Fibroblast of skin of scalp (primary cell): ENCODE measurements at places on chromosomes 2 and 18.

DNA sequence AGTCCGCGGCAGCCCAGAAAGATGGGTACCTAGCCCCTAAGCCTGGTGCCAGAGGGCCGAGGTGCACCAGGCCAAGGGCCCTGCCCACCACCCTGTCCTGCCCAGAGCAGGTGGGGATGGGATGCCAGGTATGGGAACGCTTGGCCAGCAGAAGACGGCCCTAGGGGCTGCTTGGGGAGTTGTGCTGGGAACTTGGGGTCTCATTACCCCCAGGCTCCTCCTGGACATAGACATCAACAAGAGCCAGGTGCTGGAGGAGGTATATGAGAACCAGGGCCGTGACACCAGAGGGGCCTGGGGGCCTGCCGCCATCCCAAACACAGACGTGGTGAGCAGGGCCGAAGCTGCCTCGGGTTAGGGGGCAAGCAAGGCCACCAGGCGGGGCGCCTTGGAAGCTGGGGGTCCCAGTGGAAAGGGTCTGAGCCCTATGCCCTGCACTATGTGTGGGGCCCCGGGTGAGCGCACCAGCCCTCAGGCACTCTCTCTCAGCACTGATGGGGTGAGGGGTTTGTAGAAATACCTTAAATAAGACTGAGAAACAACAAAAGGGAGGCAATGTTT is 46.9 kb downstream of the FER1L5 start:
- no peak for DNase-seq

GRCh38 chr2:126029316-126029715 is 626.6 kb upstream of the GYPC start:
- no peak for DNase-seq

DNA sequence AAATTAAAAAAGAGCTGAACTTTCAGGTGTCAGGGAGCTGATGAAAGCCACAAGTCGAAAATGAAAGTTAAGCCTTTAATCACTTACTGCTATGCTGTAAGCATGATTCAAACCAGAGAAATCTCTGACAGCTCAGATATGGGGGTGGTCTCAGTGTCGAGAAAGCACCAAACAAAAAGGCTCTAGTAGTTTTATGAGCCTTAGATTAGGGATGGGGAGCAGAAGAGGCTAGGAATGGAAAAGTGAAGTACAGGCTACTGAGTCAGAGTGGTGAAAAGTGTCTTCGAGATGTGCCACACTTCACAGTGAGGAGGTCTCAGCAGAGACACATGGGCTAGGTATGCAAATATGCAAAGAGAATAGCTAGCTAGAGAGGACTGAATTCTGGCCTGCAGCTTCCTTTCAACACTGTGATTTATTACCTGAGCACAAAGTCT is 482.2 kb downstream of the SPAG16 start:
- DNase-seq, result no peak

DNA sequence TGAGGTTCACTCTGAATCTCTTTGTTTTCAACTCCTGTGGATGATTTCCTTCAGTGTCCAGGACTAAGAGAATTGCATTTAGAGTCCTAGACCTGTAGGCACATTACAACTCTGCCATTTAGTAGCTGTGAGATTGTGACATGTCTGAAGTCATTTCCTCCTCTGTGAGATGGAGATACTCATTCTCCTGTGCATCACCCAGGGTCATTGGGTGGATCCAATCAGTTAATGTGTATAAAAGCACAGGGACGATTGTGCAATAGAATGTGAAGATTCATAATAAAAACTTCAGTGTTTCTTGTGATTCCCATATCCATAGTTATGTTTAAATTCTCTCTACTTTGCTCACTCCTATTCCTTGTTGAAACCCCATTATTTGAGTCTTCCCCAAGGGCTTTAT is 113.6 kb downstream of the DIS3L2 start:
- DNase-seq, result no peak

DNA sequence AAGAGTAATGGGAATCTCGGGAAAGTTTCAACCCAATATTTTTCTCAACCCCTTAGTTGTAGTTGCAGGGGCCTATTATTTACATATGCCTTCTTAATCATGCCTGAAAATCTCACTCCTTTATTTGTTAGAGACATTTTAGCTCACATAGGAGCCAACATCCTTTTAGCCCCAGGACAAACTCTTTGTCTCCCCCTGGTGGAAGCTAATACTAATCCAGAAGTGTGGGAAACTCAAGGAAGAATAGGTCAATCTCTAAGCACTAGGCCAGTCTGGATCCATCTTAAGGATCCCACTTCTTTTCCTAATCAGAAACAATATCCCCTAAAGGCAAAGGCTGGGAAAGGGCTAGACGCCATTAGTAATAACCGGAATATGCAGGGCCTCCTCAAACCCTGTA is 550.9 kb upstream of the PKDCC start:
- no peak for DNase-seq

- DNase-seq, result peak; percentile 67
Observed at GRCh38 chr18:62663731-62664336, 51.5 kb upstream of the PHLPP1 start.

- DNase-seq, result no peak
Observed at GRCh38 chr2:212871597-212871996, 279.8 kb downstream of the IKZF2 start.

DNA sequence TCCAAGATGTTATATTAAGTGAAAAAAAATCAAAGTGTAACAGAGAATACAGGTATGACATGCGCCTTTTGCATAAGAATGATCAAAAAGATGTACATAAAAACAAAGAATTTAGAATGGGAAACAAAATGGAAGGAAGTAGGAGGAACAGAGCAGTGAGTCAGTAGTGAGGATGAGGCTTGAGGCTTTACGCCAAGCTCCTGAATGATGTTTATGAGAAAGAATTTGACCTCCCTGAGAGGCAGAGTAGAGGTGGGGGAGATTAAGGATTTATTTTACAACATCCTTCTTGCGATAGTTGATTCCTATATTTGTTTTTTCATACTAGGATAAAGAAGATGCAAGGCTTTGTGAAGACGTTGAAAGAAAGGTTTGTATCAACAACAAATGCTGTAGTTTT is 81.4 kb downstream of the DCDC2C start:
- peak; percentile 57 for DNase-seq

DNA sequence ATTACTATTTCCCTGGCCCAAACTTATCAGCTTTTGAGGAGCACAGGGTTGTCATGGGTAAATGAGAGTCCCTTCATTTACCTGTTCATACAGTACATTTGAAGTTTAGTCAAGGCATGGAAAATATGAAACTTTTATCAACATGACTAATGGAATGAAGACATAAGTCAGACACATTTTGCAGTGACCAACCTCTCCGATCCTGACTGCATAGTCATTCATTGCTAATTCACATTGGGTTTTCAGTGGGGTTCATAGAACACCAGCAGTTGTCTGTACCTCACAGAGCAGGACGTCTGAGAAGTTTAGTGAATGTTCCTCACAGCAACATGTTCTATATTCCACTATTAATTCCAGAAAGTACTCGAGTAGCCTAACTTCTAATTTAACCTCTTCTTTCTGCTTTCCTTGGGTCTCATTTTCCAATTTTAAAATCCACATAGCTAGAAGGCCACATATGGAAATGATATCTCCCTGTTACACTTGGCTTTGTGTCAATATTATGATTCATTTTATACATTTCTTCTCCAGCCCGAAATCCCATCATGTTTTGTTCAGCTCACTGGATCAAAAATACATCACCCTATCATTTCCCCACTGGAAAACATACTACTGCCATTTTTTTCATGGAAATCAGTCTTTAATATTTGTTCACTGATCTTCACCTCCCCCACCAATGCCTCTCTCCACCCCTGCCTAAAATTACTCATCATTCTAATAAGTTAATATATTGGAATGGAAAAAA is 65.9 kb downstream of the CDH20 start:
- peak; percentile 91 for DNase-seq

DNA sequence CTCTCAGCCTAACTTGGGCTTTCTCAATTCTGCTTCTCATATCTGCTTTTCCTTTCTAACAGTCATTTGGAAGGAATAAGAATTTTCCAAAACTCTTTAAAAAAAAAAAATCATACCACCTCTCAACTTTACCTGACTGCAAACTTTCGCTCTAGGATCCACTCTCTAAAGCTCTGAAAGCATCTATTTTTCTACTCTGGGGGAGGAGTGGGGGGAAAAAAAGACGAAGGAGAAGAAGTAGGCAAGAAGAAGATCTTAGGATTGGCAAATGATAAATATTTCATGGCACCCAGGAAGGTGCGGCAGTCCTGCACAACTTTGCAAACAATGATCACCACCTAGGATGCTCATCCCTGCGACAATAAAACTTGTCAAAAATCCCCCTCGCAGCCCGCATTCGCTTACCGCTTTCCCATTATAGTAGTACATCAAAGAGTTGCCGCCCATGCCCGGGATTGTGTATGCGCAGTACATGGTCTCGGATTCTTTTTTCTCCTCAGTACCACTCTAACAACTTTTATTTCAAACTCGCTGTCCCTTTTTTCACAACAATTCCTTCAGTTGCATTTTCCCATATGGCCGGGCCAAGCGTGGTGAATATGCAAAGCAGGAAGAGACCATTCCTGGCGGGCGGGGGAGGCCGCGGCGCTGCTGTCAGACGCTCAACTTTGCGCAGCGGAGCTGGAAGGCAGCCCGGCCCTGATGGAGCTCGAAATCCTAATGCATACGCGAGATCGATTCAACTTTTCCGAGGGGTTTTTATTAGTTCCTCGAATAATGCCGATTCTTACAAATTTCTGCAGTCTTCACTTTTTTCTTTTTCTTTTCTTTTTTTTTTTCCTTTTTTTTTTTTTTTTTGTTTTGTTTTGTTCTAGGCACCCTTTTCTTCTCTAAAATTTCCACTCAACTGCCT is 266.5 kb downstream of the TCF4 start:
- DNase-seq, result peak; percentile 94

DNA sequence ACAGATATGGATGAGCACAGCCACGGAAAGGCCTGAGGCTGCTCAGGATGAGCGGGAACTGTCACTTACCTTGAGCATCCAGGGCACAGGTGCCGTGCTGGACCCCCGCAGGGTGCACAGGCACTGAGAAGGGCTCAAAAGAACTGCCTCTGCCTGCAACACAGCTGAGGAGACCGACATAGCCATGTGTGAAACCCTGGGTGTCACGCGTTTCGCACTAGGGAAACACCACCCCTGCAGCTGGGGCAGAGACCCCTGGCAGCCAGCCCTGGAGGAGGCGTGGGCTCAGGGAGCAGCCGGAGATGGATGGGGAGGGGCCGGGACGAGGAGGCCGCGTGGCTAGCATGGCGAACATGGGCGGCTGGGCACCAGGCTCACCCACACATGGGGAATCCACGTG is 228.9 kb downstream of the EIPR1 start:
- DNase-seq, result no peak

DNA sequence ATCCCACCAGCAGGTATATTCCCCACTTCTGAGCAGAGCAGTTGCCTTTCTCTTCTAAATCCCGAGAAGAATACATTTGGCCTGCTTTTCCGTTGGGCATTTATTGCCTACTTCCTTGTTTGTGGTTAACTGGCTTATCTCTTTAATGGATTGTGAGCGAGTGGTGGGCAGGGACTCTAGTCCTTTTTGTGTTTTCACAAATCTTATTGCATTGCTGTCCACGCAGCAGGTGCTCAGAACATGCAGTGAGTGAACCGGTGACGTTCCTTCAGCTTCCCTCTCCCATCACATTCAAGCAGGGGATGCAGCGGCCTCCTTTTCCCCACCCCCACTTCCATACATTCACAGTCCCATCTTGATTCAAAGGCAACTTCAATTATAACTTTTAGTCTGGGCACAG is 28.9 kb upstream of the GAREM2 start:
- no peak for DNase-seq

DNA sequence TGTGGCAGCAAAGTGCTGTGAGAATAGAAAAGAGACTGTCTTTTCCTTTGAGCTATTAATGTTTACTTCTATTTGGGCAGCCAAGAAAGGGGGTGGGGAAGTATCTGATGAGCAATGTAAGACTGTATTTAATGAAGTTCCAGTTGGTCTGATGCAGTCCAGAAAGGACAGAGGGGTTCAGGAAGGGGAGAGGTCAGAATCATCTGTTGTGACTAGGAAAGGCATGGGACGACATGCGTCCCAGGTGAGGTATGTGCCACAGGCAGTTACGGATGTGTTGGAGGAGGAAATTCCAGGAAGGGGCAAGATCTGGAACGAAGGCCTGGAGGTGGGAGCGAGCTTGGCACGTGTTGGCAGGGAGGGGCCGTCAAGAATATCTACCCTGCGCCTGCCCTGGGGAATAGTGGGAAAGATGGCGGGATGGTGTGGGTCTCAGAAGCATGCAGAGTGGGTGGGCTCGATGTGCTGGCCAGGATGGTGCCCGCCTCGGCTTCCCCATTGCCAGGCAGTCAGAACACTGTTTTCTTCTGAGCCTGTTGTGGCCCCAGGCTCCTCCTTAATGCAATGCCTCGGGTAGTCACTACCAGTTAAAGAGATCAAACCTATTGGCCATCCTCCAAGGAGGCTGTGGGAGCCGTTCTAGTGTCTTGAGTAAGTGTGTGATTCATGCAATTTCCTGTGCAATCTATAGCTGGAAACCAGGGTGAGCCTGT is 57.8 kb upstream of the TXNDC2 start:
- peak; percentile 99 for DNase-seq

GRCh38 chr2:150630587-150631235 is 143.2 kb upstream of the RND3 start:
- peak; percentile 57 for DNase-seq

GRCh38 chr18:9673296-9674251 is 34.5 kb upstream of the RAB31 start:
- peak; percentile 78 for DNase-seq

GRCh38 chr2:131034122-131035051 is 58.9 kb downstream of the FAM168B start:
- peak; percentile 39 for DNase-seq

GRCh38 chr2:226334981-226335720 is 464.5 kb downstream of the IRS1 start:
- peak; percentile 59 for DNase-seq

- peak; percentile 33 for DNase-seq
Observed at GRCh38 chr2:199144036-199144435, 313.7 kb downstream of the SATB2 start.

- DNase-seq, result no peak
Observed at GRCh38 chr2:183283209-183283608, 159.0 kb downstream of the NUP35 start.

DNA sequence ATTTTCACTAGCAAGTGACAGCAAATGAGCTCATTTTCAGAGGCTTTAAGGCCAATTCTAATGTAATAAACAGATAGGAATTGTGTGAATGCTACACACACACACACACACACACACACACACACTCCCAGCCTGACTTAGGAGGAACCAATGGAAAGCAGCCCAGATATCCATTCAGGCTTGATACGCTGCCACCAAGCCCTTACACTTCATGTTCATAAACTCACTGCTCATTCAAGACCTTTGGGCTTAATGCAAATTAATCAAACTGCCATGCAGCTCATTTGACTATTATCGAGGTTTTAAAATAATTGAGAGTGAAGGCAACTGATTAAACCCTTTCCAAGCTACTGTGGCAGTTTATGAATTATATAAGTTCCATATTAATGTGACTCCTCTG is 298.9 kb upstream of the NCKAP5 start:
- no peak for DNase-seq

GRCh38 chr2:24421668-24422067 is 61.3 kb upstream of the ITSN2 start:
- DNase-seq, result peak; percentile 56

GRCh38 chr2:147198651-147199171 is 646.1 kb upstream of the ACVR2A start:
- no peak for DNase-seq
